GM12891 (cell line): ENCODE measurements at places on chromosomes 3 and 15.

DNA sequence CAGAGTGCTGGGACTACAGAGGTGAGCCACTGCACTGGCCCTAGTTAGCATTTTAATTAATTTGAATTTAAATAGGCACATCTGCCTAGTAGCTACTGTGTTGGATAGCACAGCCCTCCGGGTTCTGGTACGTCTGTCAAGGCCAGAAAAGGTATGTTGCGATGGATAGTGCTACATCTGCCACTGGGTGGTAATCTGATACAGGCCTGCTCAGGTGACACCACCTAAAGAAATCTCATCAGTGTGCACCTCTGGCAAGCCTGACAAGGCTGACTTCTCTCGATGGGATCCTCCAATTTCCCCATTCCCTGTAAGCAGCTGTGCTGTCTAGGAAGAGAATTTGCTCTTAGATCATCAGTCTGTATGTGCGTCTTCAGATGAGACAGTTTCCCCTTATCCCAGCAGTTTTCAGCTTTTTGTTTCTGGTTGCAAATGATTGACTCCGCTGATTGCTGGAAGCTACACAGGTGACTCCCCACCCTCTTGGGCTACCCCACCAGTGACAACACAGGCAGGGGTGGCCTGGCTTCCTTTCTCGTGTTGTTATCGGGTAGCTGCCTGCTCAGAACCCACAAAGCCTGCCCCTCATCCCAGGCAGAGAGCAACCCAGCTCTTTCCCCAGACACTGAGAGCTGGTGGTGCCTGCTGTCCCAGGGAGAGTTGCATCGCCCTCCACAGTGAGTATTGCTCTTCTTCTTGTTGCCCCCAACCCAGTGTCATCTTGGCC is at the start of gene CCR9:
Gene CCR9 (plus strand): TSS at position 565 of the 727 bp plus-strand sequence. CDS start 8,391 bp downstream, outside the sequence.
- DNase-seq, result no peak

DNA sequence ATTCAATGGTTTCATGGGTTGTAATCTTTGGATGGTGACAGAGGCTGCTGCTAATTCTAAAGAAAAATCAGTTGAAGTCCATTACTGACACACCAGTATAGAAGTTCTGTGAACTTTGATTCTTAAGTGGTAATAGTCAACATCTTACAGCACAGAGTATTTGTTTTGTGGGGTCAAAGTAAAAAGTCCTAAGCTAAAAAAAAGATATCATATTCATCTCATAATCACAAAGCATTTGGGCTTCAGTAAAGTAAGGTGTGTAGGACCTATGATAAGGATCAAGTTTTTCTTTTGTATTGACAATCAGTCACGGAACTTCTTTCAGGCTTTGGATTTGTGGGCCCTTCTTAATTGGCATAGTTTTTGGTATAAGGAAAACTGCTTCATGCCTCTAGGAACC is 1.1 kb downstream of the ASTE1 start:
- DNase-seq, result no peak

GRCh38 chr15:25184356-25185155 is 229.8 kb downstream of the SNRPN start:
- no peak for DNase-seq

DNA sequence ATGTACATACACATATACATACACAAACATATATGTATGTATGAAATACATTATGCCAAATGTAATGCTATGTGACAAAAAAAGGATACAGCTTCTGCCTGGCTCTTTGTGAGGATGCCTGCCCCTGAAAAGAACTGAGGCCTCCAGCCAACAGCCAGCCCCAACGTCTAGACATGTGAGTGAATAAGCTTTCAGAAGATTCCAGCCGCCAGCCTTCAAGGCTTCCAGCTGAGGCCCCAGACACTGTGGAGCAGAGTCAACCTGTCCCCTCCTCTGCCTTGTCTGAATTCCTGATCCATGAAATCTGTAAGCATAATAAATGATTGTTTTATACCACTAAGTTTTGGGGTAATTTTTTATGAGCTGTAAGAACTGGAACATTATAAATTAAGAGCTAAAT is 24.7 kb downstream of the GXYLT2 start:
- DNase-seq, result no peak

GRCh38 chr3:95029644-95030043 is 966.8 kb downstream of the NSUN3 start:
- no peak for DNase-seq

GRCh38 chr3:160184655-160185054 is 40.6 kb upstream of the C3orf80 start:
- no peak for DNase-seq

DNA sequence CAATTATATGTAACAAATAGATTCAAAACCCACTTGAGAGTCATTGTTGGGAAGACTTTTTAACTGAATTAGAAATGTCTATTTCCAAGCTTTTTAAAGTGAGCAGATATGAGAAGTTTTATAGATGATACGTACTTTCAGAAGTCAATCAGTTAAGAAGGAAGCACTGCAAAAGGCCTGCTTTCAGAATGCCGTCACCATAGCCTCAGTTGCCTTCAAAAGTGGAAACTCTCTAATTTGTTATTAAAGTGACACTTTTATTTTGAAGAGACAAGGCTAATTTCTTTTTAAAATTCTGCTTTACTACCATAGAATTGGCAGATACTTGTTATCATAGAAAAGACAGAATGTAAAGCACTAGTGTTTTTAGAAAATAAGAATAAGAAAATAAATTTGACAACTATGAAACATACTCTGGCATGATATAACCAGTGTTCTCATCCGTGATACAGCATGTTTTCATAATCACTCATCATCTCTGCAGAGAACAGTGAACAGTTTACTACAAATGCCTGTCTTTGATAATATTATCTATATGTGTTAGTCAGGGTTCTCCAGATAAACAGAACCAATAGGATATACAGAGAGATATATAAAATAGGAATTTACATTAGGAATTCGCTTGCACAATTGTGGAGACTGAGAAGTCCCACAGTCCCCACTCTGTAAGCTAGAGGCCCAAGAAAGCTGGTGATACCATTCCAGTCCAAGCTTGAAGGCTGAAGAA is 7.0 kb upstream of the PLD1 start:
- no peak for DNase-seq

DNA sequence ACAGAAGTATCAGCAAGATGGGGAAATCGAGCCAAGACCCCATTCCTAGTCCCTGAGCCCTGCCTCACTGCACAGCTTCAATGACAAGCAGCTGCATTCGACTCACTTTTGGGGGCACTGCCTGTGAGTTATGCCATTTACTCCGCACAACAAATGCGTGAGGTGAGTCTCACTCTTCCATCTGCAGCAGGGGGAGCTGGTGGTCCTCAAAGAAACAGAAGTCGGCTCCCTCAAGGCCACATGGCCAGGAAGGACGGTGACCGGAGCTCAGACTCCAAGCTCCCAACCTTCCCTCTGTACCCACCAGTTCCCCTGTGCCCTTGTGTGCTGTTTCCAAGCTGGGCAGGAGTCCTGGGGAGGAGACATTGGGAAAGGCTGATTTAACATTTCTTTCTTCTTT is 127.7 kb upstream of the IQSEC1 start:
- DNase-seq, result no peak

- no peak for DNase-seq
Observed at GRCh38 chr3:176969066-176969465, 228.2 kb downstream of the TBL1XR1 start.

- DNase-seq, result no peak
Observed at GRCh38 chr15:75832114-75832513, 11.1 kb upstream of the UBE2Q2 start.

- no peak for DNase-seq
Observed at GRCh38 chr3:188439080-188439479, 285.1 kb downstream of the LPP start.

- DNase-seq, result no peak
Observed at GRCh38 chr15:80478075-80478474, 73.9 kb downstream of the ARNT2 start.

DNA sequence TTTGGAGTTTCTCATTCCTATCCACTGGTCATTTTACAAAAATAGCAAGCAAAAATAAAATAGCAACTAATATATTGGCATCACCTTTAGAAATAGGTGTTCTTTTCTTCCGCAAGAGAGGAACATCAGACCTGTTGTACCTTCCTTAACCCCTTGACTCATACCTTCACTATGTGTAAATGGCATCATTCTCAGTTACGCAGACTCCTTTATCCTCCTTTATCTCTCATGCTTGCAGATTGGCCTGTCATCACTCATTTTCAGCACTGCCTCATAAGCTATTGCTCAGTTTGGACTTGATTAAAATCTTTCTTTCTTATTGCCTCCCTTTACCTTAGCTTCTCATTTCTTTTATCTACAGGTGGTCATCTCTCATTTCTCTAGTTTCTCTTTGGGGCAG is 21.4 kb downstream of the ARHGEF26 start:
- DNase-seq, result no peak

DNA sequence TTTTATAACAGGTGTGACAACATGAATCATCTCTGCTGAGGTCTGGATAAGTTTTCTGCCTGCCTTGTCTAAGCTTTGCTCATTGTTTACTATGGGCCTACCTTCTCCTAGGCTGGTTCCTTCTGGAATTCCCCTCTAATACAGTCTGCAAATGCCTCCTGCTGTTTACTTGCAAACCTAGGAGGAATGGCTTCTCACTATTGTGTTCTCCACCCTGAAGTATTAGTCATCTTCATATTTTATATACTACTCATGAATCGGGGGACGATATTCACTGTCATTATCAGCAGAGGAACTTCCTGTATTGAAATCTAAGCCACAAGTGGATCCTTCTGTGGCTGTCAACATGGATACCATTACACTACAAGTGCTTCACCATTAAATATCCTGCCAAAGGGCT is 154.8 kb downstream of the PLCL2 start:
- DNase-seq, result no peak

GRCh38 chr3:129560269-129560787 is 17.4 kb downstream of the H1-8 start:
- DNase-seq, result no peak

GRCh38 chr15:82539691-82540054 is 584 bp downstream of the RPS17 start:
- DNase-seq, result no peak

- no peak for DNase-seq
Observed at GRCh38 chr3:51945031-51945840, 3.1 kb downstream of the PARP3 start.

- no peak for DNase-seq
Observed at GRCh38 chr15:95350908-95351307, 979.6 kb upstream of the NR2F2 start.

GRCh38 chr3:177491296-177492032 is 294.2 kb upstream of the TBL1XR1 start:
- DNase-seq, result no peak

DNA sequence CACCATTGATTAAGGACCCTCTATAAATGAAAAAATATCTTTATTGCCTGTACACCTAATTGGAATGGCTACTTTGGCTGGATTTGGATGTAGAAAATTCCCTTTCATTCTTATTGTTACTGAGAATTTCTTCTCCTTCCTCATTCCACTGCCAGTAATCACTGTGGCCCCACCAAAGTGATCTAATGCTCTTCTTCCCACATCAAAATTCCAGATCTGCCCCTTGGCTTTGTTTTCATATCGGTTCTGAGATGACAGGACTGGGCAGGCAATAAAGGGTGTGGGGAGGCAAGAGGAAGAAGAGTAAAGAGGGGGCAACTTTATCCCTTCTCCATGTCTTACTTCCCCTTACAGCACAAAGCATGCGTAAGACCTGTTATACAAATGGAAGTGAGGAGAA is 2.1 kb downstream of the ANKUB1 start:
- DNase-seq, result no peak

DNA sequence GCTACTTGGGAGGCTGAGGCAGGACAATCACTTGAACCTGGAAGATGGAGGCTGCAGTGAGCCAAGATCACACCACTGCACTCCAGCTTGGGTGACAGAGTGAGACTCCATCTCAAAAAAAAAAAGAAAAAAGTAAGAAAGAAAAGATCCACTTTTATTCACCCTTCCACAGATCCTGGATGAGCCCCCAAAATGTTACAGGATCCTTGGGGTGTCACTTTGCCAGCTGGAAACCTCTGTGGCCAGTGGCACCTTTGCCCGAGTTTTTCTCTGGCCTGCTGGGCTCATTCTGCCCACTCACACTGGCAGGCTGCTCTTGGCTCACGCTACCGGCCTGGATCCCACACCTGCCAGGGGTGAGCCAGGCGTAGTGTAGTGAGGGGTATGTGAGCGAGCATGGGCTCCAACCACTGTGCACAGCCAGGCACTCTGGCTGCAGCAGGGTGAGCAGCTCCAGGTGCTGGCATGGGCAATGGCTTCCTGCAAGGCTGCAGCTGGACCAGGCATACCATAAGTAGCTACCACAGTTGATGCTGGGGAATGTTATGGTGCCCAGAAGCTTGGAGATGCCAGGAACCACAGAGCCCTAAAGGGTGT is 57.8 kb upstream of the C15orf39 start:
- no peak for DNase-seq

DNA sequence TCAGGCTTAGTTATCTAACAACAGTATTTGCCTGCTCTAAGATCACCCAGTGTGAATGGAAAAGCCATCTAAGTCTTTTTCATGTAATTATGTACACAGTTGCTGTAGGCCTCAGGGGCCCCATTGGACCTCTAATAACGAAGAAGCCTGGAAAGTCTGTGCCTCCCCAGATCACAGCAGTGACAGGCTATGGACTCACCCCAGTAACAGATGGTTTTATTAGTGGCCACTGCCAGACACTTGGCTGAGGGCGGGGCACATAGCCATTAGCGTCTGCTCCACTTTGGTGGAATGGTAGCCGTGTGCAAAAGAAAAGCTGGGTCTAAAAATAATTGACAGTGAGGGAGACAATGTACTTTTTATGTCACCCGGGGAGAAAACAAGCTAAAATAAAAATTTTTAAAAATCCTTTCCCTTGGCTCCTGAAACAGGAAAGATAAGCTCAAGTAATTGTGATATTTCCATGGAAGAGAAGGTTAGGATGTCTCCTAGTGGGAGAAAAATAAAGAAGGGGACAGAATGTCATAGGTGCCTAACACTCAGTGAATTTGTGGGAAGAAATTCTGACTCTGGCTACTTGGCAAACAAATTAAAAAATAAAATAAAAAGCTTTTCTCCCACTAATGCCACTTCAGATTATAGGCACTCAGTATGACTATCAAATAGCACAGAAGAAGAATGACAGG is 44.3 kb upstream of the ZNF385D start:
- DNase-seq, result no peak

- no peak for DNase-seq
Observed at GRCh38 chr15:81170511-81170910, 26.2 kb upstream of the IL16 start.

GRCh38 chr15:89802231-89802928 is 12.3 kb downstream of the ANPEP start:
- no peak for DNase-seq

- DNase-seq, result no peak
Observed at GRCh38 chr3:189587664-189588040, 43.5 kb upstream of the TP63 start.

- DNase-seq, result no peak
Observed at GRCh38 chr15:62432702-62433398, 267.8 kb upstream of the C2CD4B start.
